H9 (cell line): ENCODE measurements at places on chromosomes 13 and 19. TPM values are rescaled to one million over a fixed set of nuclear protein-coding genes. Genes with fewer than 3 reads are reported as not detected.

- no peak for DNase-seq
Measured at GRCh38 chr19:39802958-39803357, 24.3 kb downstream of the LEUTX start.

DNA sequence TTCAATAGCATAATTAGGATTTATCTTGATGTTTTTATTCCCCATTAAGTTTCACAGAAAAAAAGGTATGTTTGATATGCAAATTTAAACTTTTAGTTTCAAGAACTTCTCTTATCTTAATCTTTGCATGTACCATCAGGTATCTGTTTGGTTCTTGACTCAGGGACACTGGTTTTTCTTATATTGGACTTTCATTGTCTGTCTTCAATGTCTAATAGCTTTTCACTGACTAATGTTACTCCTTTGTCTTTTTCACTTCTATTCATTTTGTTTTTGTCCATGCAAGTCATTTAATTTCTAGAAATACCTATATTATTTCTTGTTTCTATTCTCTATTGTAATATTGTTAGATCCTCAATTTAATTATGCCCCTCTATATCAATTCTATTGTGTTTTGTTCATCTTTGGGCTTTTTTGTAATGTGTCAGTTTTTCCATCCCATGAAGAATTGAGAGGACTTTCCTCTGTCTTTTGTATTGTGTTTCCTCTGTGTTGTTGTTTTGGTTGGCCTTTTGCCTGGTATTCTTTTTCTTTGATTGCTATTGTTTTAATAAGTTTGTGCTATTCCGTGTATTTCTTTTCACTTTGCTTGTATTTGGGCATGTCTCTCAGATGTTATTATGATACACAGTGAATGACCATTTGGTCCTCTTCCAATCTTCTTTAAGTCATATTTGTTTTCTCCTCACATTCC, 58.3 kb upstream of the ANKRD10 start:
- no peak for DNase-seq

DNA sequence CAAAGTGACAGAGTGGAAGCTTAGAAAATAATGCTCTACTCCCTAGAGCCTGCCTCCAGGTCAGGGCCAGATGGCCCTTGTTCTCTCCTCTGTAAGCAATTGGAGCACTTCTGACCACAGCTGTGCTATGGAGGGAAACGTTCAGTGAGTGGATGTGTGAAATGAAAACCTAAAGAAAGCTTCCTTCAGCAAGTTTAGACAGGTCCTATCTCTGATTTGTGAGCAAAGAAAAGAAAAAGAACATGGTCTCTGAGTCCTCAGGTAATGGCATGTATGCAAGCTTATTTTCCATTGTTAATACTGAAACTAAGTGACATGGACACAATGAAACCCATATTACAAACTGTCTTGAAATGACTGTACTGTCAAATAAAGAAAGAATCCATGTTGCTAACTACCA, 1486.8 kb downstream of the EFNB2 start:
- DNase-seq, result no peak

- DNase-seq, result no peak
Measured at GRCh38 chr19:43957891-43958290, 6.9 kb downstream of the ZNF221 start.

DNA sequence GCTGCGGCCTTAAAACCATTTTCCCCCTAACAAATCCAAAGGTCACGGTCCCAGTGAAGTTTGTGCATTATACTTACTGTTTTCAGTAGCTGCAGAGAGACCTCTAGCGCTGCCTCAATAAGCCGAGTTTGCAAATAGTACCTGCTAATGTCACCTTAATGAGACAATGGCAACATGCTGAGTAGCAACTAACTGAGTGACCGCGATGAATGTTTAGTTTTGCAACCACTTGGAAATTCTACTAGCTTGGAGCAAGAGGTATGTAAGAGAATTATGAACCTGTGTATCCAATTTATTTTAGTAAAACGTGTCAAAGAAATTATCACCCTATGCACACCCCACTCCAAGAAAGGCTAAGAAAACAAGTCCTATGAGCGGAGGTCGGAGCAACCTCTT, 1.2 kb downstream of the KPNA3 start:
- DNase-seq, result no peak

GRCh38 chr13:74895042-74895796, 586.8 kb downstream of the TBC1D4 start:
- DNase-seq, result no peak

- DNase-seq, result no peak
Measured at GRCh38 chr19:7366701-7367420, 18.1 kb downstream of the ARHGEF18 start.

- peak; percentile 90 for DNase-seq
Measured at GRCh38 chr19:5805462-5806132, 730 bp downstream of the NRTN start.

DNA sequence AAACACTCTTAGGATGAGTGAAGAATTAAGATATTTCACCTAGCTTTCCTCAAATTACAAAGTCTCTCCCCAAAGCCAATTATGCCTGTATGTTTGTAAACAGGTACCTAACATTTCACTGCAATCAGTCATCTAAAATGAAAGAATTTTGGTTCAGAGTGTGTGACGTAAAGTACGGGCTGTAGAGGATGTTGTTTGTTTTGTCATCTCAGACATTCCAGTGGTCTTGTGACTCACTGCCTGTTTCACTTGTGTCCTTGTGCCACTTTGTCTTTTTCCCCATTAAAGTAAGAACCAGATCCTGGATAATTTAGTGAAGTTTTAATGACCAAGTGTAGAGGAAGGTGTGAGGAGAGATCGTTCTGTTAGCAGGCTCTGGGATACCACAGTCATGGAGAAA, 28.6 kb upstream of the EID2 start:
- DNase-seq, result no peak

DNA sequence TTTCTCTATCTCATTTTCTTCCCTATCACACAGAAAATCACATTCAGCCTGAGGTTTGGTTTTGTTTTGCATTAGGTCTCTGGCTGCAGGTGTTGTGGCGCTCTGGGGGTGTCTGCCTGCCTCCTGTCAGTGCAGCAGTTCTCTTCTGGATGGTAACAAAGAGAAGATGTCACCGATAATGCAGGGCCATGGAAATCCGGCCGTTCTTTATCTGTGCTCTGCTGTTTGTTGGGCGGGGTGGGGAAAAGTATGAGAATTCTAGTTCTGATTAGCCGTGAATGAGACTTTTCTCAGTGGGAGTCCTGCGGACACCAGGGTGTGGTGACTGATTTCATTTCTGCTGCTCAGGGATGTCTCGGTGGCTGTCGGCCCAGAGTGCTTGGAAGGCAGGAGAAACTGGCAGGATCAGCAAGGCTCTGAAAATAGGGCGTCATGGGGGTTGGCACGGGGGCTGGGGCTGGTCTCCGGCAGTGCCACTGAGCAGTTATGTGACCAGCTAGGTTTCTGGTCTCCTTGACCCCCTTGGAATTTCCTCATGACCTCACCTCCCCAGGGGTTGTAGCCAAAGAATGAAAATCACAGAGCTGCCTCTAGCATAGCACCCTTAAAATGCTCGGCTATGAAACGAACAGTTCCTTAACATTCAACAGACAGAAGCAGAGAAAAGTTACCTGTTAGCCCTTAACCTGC, 5.0 kb downstream of the RNF113B start:
- DNase-seq, result no peak

- peak; percentile 67 for DNase-seq
Measured at GRCh38 chr13:30477346-30478195, 11.8 kb upstream of the HMGB1 start.

Gene ZNF549
- total RNA-seq, result 10.2 and 11.6 TPM in 2 replicates

Gene PSG7
- not detected in 2 replicates for total RNA-seq

Gene RUBCNL
- total RNA-seq, result 0.94 and 1.4 TPM in 2 replicates
